ENCODE measurements at places on chromosomes 2 and 18.
A peak's percentile ranks its signal among the peaks of the same experiment; 100 is the strongest.

DNA sequence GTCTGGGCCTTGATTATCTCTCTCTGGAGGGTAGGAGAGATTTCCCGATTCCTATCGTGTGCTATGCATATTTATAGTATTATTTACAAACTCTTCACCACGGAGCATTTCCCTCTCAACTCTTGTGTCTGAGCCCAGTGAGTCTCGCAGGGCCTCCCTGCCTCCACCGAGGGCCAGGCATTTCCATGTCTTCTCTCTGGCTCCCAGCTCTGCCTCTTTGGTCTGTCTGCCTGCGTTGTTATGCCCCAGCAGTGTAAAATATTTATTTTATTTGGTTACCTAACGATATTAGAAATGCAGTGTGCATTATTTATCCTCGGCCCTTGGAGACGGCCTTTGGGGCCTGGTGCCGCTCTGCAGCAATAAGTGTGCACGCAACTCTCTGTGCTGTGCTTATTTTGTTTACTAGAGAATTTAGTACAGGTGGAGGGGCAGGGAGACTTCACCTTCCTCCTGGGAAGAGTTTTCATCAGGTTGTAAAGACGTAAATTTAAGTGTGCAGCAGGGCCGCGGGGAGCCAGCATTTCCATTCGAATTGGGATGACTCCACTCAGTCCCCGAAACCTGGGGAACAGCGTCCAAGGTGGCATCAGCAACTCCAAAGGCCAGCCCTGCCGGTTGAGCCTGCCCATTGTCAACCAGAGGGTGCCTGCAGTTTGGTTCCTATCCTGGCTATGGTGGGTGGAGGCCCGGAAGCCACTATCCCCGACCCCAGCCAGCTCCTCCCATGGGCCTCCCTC lies 100.2 kb downstream of the PTGR3 start:
- DNase-seq, result no peak

DNA sequence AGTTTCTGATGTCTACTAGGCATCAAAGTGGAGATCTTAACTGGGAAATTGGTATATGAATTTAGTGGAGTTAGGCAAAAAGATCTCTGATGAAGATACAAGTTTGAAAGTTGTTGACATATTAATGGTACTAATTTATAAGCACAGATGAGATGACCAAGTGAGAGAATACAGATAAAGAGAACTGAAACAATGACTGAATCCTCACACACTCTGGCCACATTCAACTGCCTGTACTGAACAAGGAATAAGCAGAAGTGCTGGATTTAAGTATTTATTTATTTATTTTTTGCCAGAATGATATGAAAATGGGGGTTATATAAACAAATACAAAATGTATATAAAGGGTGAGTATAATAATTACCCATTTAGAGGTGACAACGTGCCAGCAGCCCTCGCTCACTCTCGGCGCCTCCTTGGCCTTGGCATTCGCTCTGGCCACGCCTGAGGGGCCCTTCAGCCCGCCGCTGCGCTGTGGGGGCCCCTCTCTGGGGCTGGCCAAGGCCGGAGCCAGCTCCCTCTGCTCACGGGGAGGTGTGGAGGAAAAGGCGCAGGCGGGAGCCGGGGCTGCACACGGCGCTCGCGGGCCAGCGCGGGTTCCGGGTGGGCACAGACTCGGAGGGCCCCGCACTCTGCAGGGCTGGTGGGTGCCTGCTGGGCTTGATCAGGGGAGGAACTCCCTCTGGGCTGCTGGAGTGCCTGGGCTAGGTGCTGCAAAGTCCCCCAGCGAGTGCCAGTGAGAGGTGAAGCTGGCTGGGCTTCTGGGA lies 1363.9 kb upstream of the CRIM1 start:
- no peak for DNase-seq

GRCh38 chr2:17851731-17852585 lies 26.5 kb upstream of the KCNS3 start:
- DNase-seq, result peak; percentile 74

DNA sequence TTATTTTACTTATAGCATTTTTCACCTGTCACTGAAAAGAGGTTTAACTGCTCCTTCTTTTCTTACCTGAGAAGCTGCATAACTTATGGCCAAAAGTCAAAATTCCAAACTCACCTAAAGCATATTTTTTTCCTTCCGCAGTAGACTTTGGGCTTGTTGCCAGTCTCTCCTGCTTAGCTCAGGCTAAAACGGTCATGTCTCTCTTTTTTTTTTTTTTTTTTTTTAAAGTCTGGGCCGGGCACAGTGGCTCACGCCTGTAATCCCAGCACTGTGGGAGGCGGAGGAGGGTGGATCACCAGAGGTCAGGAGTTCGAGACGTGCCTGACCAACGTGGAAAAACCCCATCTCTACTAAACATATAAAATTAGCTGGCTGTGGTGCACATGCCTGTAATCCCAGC lies 113.5 kb downstream of the RTN4 start:
- DNase-seq, result no peak

DNA sequence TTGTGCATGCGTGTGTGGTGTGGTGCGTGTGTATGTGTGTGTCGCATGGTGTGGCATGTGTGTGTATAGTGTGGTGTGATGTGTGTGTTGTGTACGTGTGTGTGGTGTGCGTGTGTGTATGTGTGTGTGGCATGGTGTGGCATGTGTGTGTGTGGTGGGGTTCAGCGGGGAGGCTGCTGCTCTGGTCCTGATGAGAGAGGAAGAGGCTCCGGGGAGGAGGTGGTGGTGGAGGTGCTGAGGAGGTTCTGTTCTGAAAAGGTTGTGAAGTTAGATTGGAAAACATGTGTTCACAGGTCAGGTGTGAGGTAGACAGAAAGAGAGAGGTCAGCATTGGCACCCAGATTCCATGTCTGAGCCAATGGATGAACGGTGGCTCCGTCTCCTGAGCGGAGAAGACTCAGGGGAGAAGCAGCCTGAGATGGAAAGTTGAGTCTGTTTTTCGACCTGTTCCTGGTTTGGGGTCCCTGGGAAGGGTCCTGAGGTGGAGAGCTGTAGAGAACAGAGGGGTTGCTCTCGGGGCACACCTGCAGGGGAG lies 67.2 kb upstream of the HDAC4 start:
- DNase-seq, result no peak

DNA sequence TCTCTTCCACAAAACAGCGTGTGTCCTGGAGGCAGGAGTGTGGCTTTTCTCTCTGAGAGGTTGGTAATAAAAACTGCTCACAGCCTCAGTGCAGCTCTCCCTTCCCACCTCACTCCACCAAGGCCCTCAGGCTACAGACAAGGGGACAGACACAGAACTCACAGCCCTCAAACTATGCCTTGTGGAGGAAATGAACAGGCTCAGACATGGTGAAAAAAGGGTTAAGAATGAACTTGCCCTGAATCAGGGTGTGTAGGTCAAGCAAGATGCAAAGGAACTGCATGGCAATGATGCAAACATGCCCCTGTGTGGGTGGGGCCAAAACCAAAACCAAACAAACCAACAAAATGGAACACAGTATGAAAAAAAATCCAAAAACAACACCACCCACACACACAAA lies 125.8 kb downstream of the GALNT14 start:
- DNase-seq, result no peak
